Substantia nigra (tissue), 51 donors: ENCODE measurements at places on chromosomes 12 and 14.

GRCh38 chr14:37150414-37150813 lies 22.0 kb downstream of the SLC25A21 start:
- no peak for DNase-seq

DNA sequence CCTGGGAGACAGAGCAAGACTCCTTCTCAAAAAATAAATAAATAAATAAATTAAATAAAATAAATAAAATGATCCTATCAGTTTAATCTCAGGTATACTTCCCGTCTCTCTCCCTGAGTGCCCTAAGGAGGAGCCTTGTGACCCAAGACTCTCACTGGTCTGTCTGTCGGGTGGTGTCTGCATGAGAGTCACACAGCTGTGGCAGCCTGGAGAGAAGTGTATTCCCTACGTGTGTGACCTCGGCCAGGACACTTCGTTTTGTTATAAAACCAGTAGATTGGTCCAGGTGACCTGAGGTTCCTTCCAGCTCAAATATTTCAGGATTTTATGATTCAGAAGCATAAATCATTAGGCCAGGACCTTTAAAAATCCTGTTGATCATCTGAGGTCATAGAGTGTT lies 4.8 kb downstream of the SYNE3 start:
- DNase-seq = no peak

GRCh38 chr14:81829447-81829846 lies 295.8 kb upstream of the SEL1L start:
- DNase-seq = no peak

- DNase-seq = no peak
Measured at GRCh38 chr14:49955024-49955423, 62.1 kb downstream of the ARF6 start.

DNA sequence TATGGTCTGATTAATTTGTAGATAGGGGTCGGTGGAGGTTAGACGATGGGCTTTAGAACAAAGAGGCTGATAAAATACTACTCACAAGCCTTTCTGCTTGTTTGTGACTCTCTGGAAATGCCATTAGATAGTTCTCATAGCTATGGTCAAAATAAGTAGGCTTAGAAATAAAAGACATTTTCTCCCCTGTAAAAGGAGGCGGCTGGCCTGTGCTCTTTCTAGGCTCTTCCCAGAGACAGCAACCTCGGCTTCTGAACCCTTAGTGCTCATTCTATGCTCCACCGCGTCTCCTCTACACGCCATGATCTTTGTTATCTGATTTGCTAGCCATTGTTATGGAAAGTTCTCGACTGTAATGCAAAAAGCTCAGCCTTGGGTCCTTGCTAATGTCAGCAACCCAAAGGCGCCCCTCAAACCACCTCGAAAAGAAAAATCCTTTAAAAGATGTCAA lies 64.5 kb downstream of the CRADD start:
- DNase-seq = no peak

DNA sequence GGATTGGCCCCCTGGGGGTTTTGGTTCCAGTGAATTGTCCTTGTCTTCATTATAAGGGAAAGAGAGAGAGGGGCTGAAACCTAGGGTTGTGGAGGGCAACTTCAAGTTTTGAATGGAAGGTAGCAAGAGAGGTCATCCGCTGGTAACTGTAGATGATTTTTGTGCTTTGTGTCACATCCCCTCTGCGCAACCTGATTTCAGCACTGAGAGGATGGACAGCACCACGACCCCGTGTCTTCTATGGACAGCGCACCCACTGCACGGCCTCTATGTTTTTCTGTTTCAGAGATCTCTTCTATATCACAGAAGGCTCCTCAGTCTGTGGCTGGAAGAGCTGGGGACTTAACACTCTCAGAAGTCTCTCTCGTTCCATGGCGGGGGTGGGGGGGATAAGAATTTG lies 127.0 kb upstream of the RPH3A start:
- DNase-seq = no peak

- no peak for DNase-seq
Measured at GRCh38 chr14:101535232-101535631, 26.1 kb upstream of the DIO3 start.

GRCh38 chr12:111455448-111456320 lies 50.0 kb downstream of the SH2B3 start:
- DNase-seq = no peak

DNA sequence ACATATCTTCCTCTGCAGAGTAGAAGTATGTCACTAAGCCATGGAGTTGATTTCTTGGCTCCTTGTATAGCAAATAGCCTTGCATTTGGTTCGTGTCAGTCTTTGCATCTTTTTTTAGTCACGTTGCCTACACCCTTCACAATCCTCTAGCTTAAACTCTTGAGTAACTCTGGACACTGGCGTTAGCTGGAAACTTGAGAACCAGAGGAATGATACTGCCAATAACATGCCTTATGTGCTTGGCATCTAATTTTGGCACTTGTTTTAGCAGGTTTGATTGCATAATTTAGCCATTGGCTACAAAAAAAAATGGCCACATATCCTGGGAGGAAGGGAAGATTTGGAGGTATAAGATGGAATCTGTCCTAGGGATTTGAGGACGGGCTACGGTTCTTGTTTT lies 136.2 kb downstream of the ETV6 start:
- DNase-seq = no peak

- DNase-seq = peak; percentile 17
Measured at GRCh38 chr12:53097564-53098353, at the start of gene IGFBP6. TSS of gene IGFBP6 (plus strand) at chr12:53097667. CDS start at chr12:53097718, 51 bp downstream.

DNA sequence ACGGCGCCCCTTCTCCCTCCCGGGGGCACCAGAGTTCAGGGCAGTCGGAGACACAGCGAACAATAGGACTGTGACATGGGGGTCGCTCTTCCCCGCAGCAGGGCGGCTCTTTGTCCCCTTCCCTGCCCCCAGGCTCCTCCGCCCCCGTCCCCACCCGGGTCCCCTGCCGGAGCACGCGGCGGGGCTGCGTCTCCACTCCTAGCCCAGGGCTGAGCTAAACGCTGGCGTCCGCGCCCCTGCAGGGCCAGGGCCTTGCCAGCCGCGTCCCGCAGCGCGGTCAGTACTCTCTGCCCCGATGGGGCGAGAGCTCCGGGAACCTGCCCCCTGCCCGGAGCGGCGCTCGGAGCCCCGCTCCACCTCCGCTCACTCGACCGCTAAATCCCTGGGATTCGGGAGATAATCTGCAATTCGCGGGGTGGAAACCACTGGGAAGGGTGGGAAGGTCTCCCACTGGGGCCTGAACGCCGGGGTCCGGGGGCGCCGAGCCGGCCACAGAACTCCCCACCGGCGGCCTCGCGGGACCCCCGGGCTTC lies 825 bp upstream of the CCDC85C start:
- DNase-seq = no peak

GRCh38 chr12:123849517-123849916 lies 87.4 kb downstream of the DNAH10 start:
- no peak for DNase-seq

DNA sequence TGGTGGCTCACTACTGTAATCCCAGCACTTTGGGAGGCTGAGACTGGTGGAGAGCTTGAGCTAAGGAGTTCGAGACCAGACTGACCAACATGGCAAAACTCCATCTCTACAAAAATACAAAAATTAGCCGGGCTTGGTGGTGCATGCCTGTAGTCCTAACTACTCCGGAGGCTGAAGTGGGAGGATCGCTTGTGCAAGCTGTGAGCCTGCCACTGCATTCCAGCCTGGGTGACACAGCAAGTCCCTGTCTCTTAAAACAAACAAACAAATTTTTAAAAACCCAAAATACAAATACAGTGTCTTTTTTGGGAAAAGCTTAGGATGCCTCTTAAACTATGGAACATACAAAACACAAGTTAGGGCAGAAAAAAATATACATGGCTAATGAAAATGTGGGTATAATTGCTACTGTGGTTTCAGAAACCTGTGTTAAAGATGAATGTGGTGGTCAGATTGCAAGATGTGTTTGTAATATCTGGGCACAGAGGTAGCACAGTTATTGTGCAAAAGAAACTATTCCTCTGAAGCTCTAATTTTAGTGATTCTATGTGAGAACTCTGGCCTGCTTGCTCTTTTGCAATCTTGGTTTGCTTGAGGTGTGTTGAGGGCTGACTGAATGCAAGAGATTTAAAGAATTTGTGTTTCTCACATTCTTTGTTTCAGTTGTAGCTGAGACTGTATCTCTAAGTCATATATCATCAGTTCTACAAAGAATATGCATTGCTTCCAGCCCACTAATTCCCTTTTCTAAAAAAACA lies 3.9 kb upstream of the HSPA2 start:
- DNase-seq = no peak

GRCh38 chr12:19704966-19705365 lies 265.7 kb downstream of the AEBP2 start:
- no peak for DNase-seq

- DNase-seq = no peak
Measured at GRCh38 chr12:39764944-39765560, 145.4 kb upstream of the ABCD2 start.

- no peak for DNase-seq
Measured at GRCh38 chr12:40587970-40588369, 104.3 kb upstream of the CNTN1 start.

GRCh38 chr12:59193476-59194050 lies 273.3 kb upstream of the LRIG3 start:
- no peak for DNase-seq

- DNase-seq = no peak
Measured at GRCh38 chr14:82510007-82510406, 976.4 kb upstream of the SEL1L start.

DNA sequence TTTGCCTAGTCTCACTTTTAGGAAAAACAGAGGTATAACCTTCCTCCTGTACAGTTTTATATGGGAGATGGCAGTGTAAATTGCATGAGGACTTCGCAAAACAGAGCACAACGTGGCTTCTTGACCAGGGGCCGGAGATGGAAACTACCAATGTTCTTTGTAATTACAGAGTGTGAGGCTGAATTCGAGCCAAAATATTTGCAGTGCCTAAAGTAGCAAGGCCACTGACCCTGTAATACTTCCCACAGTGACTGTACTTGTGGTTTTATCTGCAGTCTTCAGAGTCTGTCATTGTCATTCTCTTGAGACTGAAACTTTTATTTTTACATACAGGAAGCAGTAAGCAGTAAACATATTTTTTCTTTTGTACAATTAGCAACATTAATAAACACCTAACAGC lies 98.9 kb downstream of the RERG start:
- no peak for DNase-seq

DNA sequence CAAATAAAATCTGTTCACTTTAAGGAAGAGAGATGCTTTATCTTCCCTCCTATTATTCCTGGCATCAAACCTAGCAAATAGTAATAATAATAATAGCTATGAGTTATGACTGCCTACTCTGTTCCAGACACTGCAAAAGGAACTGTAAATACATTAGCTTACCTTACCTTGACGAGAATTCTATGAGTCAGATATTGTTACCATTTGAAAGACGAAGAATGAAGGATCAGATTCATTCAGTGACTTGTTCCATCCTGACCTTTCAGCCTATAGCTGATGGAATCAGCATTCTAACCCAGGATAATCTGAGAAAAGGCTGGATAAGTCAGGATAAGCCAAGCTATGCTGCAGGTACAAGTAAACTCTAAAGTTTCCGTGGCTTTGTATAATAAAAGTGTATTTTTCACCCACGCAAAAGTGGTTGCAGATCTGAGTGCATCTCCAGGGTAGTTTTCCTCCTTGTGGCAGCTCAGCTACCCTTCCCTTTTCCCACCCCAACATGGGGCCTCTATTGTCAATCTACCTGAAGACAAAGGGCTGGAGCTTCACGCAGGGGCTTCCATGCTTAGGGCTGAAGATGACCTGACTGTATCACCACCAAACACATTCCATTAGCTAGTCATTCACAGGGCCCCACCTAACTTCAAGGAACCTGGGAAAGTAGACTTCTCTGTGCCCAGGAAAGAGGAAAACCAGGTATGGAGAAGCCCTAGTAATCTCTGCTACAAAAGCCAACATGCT lies 57.2 kb upstream of the CCND2 start:
- DNase-seq = no peak

GRCh38 chr14:43438056-43438455 lies 1069.0 kb downstream of the FSCB start:
- DNase-seq = no peak

DNA sequence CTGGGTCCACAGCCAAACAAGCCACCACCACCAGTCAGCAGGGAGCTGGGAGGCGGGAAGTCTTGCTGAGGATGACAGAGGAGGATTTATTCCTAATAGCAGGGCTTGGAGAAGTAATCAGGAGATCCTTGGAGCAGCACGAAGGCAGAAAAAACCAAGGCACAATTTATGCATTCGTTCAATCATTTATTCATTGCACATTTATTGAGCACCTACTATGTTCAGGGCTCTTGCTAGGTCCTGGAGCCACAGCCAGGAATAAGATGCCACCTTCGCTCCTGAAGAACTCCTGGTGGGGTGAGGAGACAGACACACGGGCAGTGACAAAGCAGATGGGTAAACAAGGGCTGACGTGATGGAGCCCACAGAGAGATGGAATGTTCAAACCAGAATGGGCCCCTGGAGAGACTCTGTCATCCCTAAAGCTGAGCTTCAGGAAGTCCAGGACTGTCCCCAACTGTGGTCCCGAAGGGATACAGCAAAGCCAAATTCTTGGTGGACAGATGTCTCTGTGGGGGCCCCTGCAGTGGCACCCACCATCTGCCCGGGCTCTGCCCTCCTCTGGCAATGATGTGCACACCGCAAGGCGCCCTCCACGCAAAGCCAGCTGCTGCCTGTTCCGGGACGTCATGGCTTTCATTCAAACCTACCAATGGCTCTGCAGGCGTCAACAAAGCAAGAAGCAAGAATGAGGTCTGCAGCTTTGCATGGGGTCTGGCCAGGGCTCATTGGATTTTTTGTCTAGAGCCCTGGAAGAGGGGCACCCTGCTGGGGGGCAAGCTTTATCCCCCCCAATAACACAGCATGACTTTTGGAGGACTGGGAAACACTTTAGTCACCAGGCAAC lies 3.0 kb upstream of the TESC start:
- DNase-seq = no peak

- no peak for DNase-seq
Measured at GRCh38 chr12:106030210-106031071, 108.3 kb downstream of the NUAK1 start.

DNA sequence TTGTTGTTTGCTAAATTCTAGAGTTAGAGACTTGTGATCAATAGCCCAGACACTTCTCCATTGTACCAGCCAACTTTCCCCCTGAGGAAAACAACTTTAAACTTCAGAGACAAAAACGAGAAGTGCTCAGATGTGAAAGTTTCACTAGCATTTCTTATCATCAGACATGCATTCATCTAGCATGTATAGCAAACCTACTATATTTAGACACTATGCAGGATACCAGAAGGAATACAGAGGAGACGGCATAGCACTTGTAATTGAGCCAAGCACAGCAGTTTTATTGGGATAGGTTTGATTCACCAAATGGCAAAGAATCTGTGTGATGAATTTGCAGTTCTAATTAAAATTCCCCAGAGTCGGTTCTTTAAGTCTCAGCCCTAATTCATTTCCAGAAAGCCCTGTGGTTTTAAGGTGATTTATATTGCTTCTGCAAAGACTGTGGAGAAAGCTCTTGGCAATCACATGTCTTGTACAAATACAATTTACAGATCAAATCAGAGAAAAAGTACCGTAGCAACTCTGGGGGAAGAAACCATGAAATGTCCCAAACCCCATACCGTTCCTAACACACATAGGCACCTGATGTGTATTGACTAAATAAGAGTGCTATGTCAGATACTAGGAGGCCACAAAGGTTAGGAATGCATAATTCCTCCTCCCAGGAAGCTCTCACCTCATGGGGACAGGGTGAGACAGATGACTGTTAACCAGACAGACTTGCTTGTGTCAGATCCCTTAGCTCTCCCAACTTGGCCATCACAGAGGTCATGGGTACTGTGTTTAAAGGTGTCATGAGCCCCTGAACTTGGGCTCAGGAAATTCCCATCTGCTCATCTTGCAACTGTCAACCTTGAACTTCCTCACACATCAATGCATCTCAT lies 69.6 kb upstream of the KRAS start:
- no peak for DNase-seq
